ENCODE measurements at places on chromosomes 6 and 20. TPM values are rescaled to one million over a fixed set of nuclear protein-coding genes. Genes with fewer than 3 reads are reported as not detected.

The CASS4 gene
- total RNA-seq, result 3.7 TPM

DNA sequence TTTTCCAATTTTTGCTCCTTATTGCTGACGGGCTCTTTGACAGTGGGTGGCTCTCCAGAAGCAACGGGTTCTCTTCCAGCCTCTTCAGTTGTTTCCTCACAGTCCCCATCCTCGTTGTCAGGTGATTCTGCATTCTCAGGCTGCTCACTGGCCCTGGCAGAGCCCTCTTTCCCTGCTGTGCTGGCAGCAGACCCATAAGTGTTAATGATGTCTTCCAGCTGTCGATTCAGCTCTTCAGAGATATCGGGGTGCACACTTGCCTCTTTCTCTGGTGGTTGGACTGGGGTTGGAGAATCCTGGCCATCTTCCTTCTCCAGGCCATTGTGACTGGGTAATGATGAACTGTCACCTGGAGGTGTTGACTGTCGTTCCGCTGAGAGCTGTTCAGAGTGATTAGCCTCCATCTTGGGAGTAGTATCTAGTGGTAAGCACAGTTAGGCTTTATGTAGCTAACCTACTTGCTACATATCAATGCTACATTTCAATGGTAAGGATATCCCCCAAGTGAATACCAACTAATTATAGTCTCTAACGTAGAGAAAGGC lies 3.2 kb downstream of the TXLNB start:
- no peak for DNase-seq
- no peak overlapping the region for H3K4me3 ChIP-seq
- H3K27ac ChIP-seq, result no peak overlapping the region
- H3K36me3 ChIP-seq, result no peaks in the 10 kb centered on the region

- no peaks in the 10 kb centered on the region for H3K36me3 ChIP-seq
- peaks cover 22% of the 10 kb centered on the region for H3K4me1 ChIP-seq
- H3K4me3 ChIP-seq, result peak overlapping the region; percentile 70
- H3K27ac ChIP-seq, result peak overlapping the region; percentile 95
- no peaks in the 10 kb centered on the region for H3K27me3 ChIP-seq
- DNase-seq, result no peak
Measured at GRCh38 chr6:52992980-52993920, 1.8 kb downstream of the GSTA4 start.

DNA sequence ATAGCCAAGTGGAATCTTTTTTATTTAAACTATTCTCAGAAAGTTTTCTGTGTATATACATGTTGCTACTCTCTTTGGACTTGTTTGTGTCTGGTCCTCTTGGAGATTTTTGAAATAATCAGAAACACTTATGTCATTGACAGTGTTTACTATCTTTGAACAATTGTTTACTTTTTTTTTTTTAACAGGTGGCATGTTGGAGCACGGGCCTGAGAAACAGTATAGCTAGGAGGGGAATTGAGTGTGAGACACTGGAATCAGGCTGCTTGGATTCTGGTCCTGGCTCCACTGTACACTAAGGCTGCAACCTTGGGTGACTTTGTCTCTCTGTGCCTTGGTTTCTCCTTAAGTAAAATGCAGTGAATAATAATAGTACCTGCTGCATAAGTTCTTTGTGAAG lies 279.6 kb downstream of the PRL start:
- no peak overlapping the region for H3K27ac ChIP-seq
- no peaks in the 10 kb centered on the region for H3K4me1 ChIP-seq
- no peak for DNase-seq
- no peaks in the 10 kb centered on the region for H3K27me3 ChIP-seq
- H3K4me3 ChIP-seq, result no peak overlapping the region

DNA sequence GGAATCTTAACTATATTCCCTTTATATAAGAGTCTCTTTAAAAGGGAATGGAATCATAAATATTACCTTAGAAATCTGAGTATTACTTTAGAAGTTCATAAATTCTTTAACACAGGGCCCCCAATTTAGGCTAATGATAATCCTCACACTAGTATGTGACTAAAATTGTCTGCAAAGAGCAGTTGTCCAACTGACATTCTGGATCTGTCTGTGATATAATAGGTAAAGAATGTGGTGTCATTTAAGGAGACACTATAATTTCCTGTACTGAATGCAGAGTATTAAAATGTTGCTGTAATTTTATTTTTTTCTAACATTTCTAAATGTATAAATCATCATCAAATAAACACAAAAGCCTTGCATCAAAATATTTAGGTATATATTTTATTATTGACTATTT lies 128.5 kb upstream of the DST start:
- no peaks in the 10 kb centered on the region for H3K4me1 ChIP-seq
- no peak for DNase-seq

GRCh38 chr6:71887744-71888230 lies 1.4 kb downstream of the RIMS1 start:
- H3K27ac ChIP-seq, result no peak overlapping the region
- H3K36me3 ChIP-seq, result no peaks in the 10 kb centered on the region
- peaks cover 6% of the 10 kb centered on the region for H3K27me3 ChIP-seq
- H3K4me1 ChIP-seq, result peaks cover 12% of the 10 kb centered on the region
- H3K4me3 ChIP-seq, result no peak overlapping the region

DNA sequence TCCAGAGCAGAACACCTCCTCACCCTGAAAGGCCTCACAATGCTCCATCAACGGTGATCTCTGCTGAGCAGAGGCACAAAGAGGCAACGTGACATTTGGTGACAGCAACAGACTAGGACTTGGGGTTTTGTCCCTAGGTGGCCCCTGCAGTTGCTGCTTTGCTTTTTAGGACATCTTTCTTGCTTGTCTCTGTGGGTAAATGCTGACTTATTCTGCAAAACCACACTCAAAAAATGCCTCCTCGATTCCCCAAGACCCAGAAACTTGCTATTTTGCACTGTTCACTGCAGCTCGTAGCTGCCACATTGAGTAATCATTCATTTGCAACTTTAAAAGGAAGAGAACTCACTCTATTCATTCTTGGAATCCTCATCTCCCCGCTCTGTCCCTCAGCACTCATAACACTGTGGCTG lies 209.9 kb downstream of the LY86 start:
- peaks cover under 1% of the 10 kb centered on the region for H3K4me1 ChIP-seq
- no peaks in the 10 kb centered on the region for H3K27me3 ChIP-seq
- H3K4me3 ChIP-seq, result no peak overlapping the region
- no peaks in the 10 kb centered on the region for H3K36me3 ChIP-seq
- peak; percentile 14 for DNase-seq

DNA sequence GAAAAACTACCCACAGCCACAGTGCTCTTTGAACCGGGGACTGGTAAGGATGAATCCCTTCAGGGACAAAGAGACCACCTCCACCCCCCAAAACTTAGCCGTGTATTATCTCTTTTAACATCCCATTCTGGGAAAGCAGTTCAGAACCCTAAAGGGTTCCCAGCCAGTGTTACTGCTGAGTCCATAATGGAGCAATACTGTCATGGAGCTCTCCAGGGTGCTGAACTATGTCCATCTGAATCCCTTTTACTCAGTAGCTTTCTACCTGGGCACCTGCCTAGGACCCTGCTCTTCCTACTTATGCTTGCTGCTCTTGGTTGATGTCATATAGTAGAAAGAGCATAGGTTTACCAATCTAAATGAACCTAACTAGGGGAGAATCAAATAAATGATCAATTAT lies 22.3 kb upstream of the SAYSD1 start:
- H3K36me3 ChIP-seq, result no peaks in the 10 kb centered on the region
- H3K27me3 ChIP-seq, result no peaks in the 10 kb centered on the region
- H3K27ac ChIP-seq, result no peak overlapping the region
- no peak overlapping the region for H3K4me3 ChIP-seq

- H3K27me3 ChIP-seq, result no peaks in the 10 kb centered on the region
- DNase-seq, result no peak
- no peaks in the 10 kb centered on the region for H3K36me3 ChIP-seq
- no peak overlapping the region for H3K4me3 ChIP-seq
Measured at GRCh38 chr20:48198929-48199451, 413.7 kb upstream of the SULF2 start.

- no peak overlapping the region for H3K4me3 ChIP-seq
- peak; percentile 73 for DNase-seq
- H3K4me1 ChIP-seq, result peaks cover 9% of the 10 kb centered on the region
- H3K36me3 ChIP-seq, result no peaks in the 10 kb centered on the region
- H3K27me3 ChIP-seq, result no peaks in the 10 kb centered on the region
- H3K27ac ChIP-seq, result no peak overlapping the region
Measured at GRCh38 chr20:44215125-44215524, 4.6 kb upstream of the OSER1 start.

- DNase-seq, result no peak
- no peaks in the 10 kb centered on the region for H3K4me1 ChIP-seq
- H3K27ac ChIP-seq, result no peak overlapping the region
- H3K36me3 ChIP-seq, result no peaks in the 10 kb centered on the region
- no peak overlapping the region for H3K4me3 ChIP-seq
Measured at GRCh38 chr6:12577124-12577850, 139.3 kb upstream of the PHACTR1 start.
